ENCODE measurements at places on chromosomes 5 and 9.

DNA sequence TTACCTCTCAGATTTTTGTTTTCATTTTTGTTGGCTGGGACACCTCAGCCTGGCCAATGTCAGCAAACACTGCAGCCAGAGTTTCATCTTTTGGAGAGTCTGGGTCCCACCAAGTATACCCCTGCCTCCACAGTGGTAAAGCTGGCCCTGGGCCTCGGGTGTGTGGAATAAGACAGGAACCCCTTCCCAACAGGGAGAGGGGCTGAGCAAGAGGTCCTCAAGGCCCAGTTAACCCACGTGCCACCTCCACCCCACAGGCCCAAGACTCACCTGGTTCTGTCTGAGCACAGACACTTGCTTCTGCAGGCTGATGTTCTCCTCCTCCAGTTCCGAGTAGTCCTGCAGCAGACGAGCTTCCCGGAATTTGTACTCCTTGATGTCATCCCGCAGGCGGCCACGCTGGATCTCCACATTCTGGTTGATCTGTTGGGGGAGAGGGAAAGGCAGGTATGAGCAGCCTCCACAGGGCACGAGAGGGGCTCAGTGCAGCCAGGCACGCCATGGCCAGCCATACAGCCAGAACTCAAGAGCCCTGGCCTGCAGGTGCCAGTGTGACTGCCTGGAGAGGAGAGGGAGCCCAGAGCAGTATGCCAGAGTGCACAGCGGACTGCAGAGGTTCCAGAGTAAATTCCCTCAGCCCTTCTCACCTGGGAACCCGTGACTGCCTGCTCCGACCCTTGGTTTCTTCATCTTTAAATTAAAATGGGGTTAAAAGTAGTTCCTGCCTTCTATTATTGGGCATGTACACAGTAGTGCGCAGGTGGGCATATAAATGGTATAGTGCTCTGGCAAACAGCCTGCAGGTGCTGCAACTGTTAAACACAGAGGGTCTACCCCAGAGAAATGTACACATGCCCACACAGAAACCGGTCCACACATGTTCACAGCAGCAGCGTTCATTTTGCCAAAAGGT is 42.0 kb downstream of the BICD2 start:
- no peak for DNase-seq

DNA sequence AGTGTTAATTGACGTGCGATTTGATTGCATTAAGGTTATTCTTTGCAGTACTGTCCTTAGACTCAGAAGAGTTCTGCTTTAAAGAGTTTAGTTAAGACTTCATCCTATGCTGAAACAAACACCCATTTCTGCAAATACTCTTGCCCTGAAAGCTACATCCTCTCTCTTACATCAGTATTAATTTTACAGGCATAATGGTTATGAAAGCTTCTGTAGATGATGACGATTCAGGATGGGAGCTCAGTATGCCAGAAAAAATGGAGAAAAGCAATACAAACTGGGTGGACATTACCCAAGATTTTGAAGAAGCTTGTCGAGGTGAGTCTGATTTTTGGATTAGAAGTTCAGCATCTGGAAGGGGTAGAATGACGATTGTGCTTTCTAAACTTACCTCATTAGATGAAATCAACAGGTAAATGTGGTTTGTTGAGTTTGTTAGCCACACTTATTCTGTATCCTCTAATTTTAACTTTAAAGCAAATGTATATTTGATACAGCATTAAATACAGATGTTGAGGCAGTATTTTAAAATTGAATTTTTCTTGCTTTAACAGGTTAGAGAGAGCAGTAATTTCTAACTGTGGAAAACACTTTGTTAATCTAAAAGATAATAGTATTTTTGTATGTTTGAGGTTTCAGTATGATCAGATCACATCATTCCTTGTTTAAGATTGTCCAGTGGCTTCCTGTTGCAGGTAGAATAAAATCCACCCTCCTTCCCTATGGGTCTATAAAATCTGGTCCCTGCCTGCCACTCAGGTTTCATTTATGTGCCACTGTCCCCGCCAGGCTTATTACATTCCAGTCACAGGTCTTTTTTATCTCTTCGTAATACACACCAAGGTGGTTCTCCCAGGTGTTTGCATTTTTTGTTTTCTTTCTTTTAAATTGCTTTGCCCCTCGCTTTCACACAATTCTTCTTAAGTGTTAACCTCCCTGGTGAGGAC is 1.3 kb downstream of the NAA35 start:
- DNase-seq = no peak

- no peak for DNase-seq
Measured at GRCh38 chr9:114343471-114344187, 14.0 kb downstream of the ORM2 start.

DNA sequence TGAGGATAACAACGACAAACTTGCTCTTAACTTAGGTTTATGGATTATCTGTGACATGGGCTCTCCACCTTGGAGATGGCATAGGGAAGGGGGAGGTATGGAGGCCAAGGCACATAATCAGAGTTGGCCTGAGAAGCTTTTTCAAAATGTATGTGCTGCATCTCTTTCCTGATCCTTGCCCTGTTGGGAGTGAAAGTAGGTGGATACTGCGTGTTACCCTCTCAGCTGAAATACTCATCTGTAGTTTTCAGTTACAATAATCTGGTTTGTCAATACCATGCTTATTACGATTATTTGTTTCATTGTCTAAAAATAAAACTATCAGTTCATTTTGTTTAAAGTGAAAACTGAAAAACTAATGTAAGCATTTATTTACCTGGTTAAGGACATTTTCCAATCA is 86.7 kb downstream of the SLC44A1 start:
- no peak for DNase-seq

DNA sequence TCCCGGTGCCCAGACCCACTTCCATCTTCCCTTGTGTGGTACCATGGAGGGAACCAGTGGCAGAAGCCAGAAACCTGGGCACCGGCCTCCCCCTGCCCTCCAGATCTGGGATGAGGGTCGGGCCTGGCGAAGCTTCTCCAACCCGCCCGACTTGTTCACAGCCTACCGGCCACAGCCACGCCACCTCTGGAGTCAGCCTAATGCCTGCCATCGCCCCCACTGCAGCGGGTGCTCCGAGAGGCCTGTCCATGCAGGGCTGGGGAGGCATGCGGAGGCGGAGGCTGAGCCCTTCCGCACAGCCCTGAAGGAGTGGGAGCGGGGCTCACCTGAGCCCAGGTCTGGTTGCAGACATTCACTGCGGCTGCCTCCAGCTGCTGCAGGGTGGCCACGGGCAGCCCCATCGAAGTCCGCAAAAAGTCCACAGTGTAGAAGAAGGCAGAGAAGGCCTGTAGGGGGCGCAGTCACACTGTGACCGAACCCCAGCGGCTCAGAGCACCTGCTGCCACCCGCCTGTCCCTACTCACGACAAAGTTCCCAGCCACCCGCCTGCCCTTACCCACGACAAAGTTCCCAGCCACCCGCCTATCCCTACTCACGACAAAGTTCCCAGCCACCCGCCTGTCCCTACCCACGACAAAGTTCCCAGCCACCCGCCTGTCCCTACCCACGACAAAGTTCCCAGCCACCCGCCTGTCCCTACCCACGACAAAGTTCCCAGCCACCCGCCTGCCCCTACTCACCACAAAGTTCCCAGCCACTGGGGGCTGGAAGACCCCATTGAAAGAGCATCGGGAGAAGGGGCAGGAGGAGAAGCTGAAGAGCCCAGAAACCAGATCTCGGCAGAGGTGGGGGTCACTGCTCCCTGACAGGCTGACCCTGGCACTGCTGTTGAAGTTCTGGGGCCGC is 3.8 kb upstream of the NPDC1 start:
- DNase-seq = peak; percentile 82

- DNase-seq = no peak
Measured at GRCh38 chr5:3036041-3036788, 284.7 kb upstream of the IRX2 start.

Data from activated naive CD4-positive, alpha-beta T cell treated with anti-CD3 and anti-CD28 coated beads, Interleukin-2, amount 10 ng/mL, durations not matched to agents 7 days and 5 days (primary cell).